Urinary bladder (tissue), 4 donors: ENCODE measurements at places on chromosomes 4 and X. TPM values are rescaled to one million over a fixed set of nuclear protein-coding genes. Genes with fewer than 3 reads are reported as not detected.

TMPRSS11D gene
- total RNA-seq, result not detected

CT45A1 gene
- total RNA-seq, result not detected

FAM9B gene
- 0.79 TPM for total RNA-seq

TMSB15B gene
- total RNA-seq, result 18.6 TPM

TNMD gene
- 4.3 TPM for total RNA-seq

MAGEA2 gene
- total RNA-seq, result not detected

UTP14A gene
- total RNA-seq, result 11.0 TPM

POU3F4 gene
- total RNA-seq, result not detected

DUX4 gene
- not detected for total RNA-seq

GPR50 gene
- total RNA-seq, result 0.26 TPM

ARHGAP4 gene
- 11.6 TPM for total RNA-seq

COL25A1 gene
- 16.4 TPM for total RNA-seq

TAF7L gene
- 0.26 TPM for total RNA-seq

GPRIN3 gene
- 7.2 TPM for total RNA-seq

ESX1 gene
- not detected for total RNA-seq

SUPT20HL1 gene
- 0.16 TPM for total RNA-seq

CT45A2 gene
- total RNA-seq, result not detected

SSX4 gene
- not detected for total RNA-seq

ATP1B4 gene
- total RNA-seq, result 9.9 TPM

DCX gene
- 9.6 TPM for total RNA-seq

PRSS48 gene
- total RNA-seq, result not detected

KLHL15 gene
- 29.0 TPM for total RNA-seq

SHROOM2 gene
- 5.8 TPM for total RNA-seq

EGFL6 gene
- total RNA-seq, result 28.9 TPM

RTL9 gene
- 0.48 TPM for total RNA-seq

TLR2 gene
- 13.3 TPM for total RNA-seq

ADH7 gene
- total RNA-seq, result not detected

GPR34 gene
- 27.5 TPM for total RNA-seq

ABCG2 gene
- total RNA-seq, result 22.9 TPM

STBD1 gene
- total RNA-seq, result 9.1 TPM

BANK1 gene
- 6.7 TPM for total RNA-seq

ADH1B gene
- 97.0 TPM for total RNA-seq

CSAG3 gene
- not detected for total RNA-seq

RS1 gene
- total RNA-seq, result not detected

SLC9B1 gene
- 5.2 TPM for total RNA-seq

FATE1 gene
- total RNA-seq, result not detected

CSAG2 gene
- not detected for total RNA-seq

GABRE gene
- 81.1 TPM for total RNA-seq

MFAP3L gene
- 13.6 TPM for total RNA-seq

PGM2 gene
- 50.3 TPM for total RNA-seq

ADGRL3 gene
- total RNA-seq, result 70.1 TPM
